ENCODE measurements at places on chromosomes 2 and 18.

GRCh38 chr2:3177891-3178577, 199.6 kb downstream of the EIPR1 start:
- DNase-seq, result no peak

DNA sequence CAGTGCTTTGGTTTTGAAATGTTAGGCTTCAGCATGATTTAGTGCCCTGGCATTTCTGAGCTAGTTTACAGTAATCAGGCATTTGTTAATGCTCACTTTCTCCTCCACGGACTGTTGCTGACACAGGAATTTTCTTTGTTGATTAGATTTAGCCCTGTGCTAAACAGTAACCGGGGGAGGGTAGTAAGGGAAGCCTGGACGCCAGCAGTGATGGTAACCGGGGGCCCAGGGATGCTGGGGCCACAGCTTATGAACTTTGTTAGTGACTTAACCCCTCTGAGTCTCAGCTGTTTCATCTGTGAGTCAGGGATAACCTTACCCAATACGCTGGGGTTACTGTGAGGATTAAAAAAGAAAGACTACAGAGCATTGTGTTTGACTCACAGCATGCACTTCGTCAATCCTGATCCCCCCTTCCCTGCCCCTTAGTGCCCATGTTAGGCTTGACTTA, 33.5 kb downstream of the KLHL29 start:
- no peak for DNase-seq

- DNase-seq, result no peak
These were observed 300.4 kb downstream of the SETBP1 start for GRCh38 chr18:44981121-44981520.

- DNase-seq, result no peak
These were observed 126.6 kb downstream of the DPP4 start for GRCh38 chr2:161947406-161947805.

GRCh38 chr2:231597014-231597611, 4.4 kb downstream of the TEX44 start:
- DNase-seq, result no peak

- DNase-seq, result no peak
These were observed 806.4 kb upstream of the FANCL start for GRCh38 chr2:59047373-59047995.

- no peak for DNase-seq
These were observed 70.5 kb downstream of the ZFP36L2 start for GRCh38 chr2:43155851-43156411.

DNA sequence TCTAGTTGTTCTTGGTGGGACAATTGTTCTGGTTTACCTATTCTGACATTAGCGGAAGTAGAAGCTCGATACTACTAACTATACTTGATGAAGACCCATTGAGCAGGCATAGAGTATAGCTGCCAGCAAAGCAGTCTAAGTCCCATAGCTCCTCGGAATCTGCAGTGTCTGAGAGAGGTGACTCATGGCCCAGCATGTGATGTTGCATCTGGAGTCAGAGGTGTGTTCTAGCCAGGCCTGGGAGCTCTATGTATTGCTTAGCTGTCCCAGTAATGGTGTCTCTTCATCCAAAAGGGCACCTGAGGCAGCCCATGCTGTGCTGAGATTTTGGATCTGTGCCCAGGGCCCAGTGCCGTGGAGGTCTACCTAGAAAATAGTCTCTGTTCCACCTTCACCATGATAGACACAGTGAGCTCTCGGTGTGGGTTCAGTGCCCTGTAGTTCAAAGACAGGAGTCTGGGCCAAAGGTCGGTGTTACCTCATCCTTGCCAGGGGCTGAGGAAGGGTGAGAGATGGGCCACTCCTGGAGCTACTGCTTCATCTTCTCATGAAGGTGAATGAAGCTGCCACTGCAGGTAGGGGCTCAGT, 47.3 kb downstream of the MEX3C start:
- DNase-seq, result no peak

DNA sequence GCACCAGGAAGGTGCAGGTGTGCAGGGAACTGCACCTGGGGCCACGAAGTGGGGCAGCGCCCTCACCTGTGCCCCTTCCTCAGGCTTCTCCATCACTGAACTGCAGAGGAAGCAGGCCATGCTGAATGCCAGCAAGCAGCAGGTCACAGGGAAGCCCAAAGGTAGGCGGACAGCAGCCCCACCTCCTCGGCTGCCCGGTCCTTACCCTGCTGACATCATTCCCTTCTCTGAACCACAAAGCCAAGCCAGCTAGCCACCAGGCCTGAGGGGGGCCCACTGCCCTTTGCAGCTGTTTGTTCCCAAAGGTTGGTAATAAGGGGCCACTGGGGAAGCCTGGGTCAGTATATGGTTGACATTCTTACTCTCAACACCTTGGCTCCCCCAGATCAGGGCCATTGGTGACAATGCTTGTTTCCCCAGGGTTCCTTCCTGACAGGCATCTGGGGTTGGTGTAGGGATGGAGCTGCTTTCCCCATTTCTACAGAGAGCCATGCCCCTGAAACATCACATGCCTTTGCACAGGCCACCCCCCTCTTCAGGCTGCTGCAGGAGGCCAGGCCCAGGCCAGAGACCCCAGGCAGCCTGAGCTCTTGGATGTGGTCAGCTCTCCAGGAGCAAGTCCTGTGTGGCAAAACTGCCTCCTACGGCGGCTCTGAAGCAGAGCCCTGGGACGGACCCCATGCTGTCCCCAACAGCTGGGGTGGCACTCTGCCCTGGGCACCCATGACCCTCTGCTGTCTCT, 47.8 kb downstream of the FAM168B start:
- peak; percentile 13 for DNase-seq

- DNase-seq, result no peak
These were observed 13.4 kb downstream of the ARHGAP15 start for GRCh38 chr2:143142598-143142997.

DNA sequence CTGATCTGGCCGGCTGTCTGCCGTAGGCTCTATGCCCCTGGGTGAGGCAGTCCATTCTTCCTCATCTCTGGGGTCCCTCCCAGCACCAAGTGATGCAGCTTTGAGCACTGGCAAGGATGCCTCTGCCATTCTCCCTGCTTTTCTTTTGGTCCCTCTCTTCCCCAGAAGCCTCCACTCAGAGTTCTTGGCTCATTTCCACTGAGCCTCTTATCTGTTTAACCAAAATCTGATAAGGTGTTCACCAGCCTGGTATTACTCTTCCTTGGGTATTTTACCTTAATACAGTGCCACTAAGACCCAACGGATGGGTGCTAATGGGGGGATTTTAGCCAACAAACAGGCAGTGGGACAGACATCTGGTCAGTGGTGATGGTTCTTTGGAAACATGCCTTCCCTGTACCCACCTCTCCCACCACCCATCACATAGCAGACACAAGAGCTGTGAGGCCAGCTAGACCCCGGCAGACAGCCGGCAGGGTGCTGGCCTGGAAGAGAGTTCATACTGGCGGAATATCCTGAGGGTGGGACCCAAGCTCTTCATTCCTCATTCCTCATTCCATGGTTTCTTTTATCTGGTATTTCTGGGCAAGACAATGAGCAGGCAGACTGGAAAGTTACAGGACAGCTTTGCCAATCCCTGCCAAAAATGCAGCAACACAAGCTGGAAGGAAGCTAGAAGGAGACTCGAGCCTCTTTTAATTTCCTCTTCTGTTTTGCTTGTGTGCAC, 34.6 kb downstream of the ZBTB7C start:
- DNase-seq, result no peak

DNA sequence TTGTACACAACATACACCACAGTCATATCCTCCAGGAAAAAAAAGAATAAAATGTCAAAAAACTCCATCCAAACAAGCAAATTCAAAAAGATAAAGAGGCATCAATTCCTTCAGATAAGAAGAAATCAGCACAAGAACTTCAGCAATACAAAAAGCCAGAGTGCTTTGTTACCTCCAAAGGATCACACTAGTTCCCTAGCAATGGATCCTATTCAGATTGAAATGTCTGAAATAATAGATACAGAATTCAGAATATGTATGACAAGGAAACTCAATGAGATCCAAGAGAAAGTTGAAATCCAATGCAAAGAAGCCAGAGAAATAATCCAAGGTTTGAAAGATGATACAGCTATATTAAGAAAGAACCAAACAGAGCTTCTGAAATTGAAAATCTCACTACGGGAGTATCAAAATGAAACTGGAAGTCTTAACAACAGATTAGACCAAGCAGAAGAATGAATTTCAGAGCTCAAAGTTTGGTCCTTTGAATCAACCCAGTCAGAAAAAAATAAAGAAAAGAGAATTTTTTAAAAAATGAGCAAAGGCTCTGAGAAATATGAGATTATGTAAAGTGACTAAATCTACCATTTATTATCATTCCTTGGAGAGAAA, 80.6 kb downstream of the TRABD2A start:
- no peak for DNase-seq

- DNase-seq, result no peak
These were observed 65.2 kb upstream of the MYCN start for GRCh38 chr2:15874854-15875804.

- no peak for DNase-seq
These were observed 679.0 kb upstream of the ACVR2A start for GRCh38 chr2:147165697-147166382.

DNA sequence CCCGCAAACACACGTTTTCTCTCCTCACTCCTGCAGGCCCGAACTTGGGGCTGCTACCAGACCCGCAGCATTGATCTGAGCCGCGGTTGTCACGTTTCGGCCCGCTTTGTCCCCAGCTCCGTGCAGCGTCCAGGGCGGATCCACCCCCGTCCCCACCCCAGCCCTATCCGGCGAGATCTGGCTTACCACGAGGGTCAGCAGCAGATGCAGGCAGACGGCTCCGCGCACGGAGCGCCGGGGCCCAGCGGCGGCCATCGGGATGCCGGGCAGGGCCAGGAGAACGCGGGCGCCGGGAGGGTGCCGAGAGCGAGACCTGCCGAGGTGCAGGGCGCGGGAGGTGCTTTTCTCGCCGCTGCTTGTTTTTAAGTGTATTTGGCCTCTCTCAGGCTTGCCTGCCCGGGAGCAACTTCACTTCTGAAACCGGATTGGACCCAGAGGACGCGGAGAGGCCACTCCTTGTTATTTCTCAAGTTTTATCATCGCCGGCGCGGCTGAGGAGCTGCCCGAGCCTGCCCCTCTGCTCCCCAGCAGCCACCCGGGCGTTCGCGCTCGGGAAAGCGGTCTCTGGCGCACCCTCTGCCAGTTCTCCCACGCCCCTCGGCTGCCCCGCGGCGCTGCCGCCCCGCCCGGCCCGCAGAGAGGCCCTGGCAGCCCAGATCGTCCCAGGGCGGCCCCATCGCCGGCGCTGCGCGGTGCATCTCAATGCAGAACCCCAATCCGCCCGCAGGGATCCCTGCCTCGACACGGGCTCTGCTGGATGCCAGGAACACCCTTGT, at the start of gene DSC3:
TSS of gene DSC3 (minus strand) at position 337 of the 776 bp plus-strand sequence. CDS start at position 255, 82 bp downstream.
- no peak for DNase-seq

DNA sequence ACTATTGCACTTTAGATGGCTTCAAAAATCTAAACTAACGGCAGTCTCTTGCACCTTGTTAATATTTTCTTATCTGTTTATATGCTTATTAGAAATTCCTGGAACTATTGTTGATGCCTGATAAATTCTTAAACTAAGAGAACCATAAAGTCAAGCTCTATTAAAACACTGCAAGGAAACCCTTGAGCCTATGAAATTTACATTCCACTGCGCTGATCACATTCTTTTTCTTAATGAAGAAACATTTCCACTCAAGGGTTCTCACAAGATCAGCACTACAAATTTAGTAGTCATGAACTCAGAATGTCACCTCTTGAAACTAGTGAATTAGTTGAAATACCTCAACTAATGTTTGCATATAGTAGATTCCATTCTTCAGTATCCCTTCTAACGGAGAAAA, 331.8 kb upstream of the SLC8A1 start:
- DNase-seq, result no peak

DNA sequence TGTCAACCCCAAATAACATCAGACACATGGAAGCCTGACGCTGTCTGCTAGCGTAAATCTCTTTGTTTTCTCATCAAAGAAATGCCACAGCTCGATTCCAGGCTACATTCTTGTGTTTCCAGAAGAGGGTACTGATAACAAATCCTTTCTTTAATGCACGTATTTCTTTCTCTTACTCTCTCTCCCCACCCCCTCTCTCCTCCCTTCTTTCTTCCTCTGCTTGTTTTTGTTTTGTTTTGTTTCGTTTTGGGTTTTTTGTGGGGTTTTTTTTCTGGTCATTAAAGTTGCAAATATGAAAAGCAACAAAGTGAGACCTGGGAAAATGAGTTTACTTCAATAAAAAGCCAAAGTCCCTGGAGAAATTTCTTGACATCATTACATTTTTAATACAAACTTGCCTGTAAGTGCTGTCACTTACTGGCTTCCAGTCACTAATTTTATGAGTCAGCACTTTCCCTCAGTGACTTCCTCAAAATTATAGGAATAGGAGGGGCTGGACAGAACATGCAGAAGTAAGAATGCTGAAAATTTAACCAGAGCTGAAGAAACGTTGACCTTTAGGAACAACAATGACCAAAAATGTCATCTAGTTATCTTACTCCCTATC, 106.7 kb upstream of the NABP1 start:
- no peak for DNase-seq

DNA sequence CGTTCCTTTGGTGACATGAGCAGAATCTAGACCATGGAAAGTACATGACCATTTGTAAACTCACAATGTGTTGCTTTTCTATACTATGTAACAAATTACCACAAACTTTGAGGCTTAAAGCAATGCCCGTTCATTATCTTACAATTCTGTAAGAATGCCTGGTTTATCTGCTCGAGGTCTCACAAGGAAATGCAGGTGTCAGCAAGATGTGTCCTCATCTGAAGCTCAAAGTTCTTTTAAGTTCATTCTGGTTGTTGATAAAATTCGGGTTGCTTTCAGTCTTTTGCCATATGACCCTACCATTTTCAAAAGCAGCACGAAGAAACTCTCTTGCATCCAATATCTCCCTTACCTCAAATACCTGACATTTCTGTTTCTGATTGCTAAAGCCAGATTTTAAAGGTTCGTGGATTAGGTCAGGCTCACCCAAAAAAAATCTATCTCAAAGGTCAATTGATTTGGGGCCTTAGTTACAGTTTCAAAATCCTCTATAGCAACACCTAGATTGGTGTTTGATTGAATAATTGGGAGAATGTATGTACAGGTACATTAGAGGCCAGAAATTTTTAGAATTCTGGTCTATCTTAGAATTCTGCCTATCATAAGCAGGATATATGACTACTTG, 125.9 kb downstream of the TMEM131 start:
- DNase-seq, result no peak

GRCh38 chr2:228853151-228853550, 417.9 kb downstream of the PID1 start:
- DNase-seq, result no peak

All from stimulated activated CD4-positive, alpha-beta T cell treated with anti-CD3 and anti-CD28 coated beads, Interleukin-2, amount 100 ng/mL, for 24 hours (primary cell).